Testis (tissue), 5 donors: ENCODE measurements at places on chromosomes 5 and 9. TPM values are rescaled to one million over a fixed set of nuclear protein-coding genes. Genes with fewer than 3 reads are reported as not detected.

The SVEP1 gene
- 6.9 TPM for total RNA-seq

The FOXD4L3 gene
- not detected for total RNA-seq

The PTGS1 gene
- 0.93 TPM for total RNA-seq

The PPP2R2B gene
- 9.8 TPM for total RNA-seq

The RAB14 gene
- 51.1 TPM for total RNA-seq

The ARID3C gene
- total RNA-seq, result 0.37 TPM

The EGFLAM gene
- 15.2 TPM for total RNA-seq

The NUTM2F gene
- total RNA-seq, result 1.1 TPM

The CARD6 gene
- 4.8 TPM for total RNA-seq

The PTPRD gene
- 33.6 TPM for total RNA-seq

The MFAP3 gene
- total RNA-seq, result 31.5 TPM

The HIGD2A gene
- 184 TPM for total RNA-seq

The KCTD16 gene
- 1.4 TPM for total RNA-seq

The TAL2 gene
- total RNA-seq, result not detected

The MTAP gene
- total RNA-seq, result 21.2 TPM

The MOB3B gene
- 17.5 TPM for total RNA-seq

The FRRS1L gene
- total RNA-seq, result 9.3 TPM

The PKN3 gene
- total RNA-seq, result 7.2 TPM

The FAT2 gene
- 18.0 TPM for total RNA-seq

The MARCHF3 gene
- total RNA-seq, result 38.8 TPM

The ELAVL2 gene
- 77.0 TPM for total RNA-seq

The SMC5 gene
- 42.6 TPM for total RNA-seq
